Eye (tissue), 1 donor: ENCODE measurements at places on chromosomes 4 and X.
A peak's percentile ranks its signal among the peaks of the same experiment; 100 is the strongest.

- no peak for DNase-seq
These were observed 31.4 kb upstream of the RBPJ start for GRCh38 chr4:26289401-26289800.

DNA sequence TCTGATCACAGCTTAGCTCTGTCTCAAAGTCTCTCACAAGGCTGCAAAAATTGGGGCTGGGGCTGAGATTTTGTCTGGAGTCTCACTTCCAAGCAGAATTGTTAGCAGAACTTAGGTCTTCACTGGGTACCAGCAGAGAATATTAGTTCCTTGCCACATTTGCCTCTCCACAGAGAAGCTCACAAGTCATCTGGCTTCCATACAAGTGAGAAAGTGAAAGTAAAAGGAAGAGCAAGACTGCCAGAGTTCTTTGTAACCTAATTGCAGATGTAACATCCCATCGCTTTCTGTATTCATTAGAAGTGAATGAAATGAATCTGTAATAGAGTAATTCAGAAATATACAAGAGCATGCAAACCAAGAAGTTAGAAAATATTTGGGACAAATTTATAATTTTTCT is 624.1 kb upstream of the GNPDA2 start:
- DNase-seq = peak; percentile 14

GRCh38 chr4:188780028-188780427 is 640.8 kb downstream of the TRIML1 start:
- no peak for DNase-seq

DNA sequence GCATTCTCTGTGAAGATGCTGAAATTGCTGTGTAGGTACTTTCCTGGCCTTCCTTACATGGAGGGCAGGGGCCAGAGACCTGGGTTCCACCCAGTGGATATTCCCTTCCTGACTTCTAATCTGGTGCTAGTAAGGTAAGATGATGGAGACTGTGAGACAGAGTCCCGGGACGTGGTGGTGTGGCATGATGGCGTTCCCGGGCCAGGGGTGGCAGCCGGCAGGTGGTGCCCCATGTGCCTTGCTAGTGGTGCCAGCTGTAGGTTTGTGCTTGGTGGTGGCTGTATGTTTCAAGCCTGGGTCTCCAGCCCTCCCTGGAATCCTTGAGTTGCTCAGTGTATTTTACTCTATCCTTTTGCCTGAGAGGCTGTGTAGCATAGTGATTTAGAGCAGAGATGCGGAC is 10.9 kb downstream of the STOX2 start:
- no peak for DNase-seq

DNA sequence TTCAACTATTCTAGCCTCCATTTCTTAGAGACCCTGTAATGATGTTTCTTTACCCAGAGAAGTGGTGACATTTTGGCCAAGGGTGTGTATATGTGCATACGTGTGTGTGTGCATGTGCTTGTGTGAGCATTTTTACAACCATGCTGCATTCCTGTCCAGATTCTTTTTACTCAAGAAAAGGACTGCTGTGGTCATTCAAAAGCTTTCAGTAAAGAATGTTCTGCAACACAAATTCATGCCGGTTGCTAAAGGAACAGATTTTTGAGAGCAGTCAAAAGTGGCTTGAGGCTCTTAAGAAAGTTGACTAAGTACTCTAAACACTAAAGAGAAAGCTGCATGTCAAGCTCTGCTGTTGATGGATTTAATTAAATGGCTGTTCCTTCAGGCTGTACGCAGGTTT is 65.0 kb upstream of the FMR1 start:
- DNase-seq = no peak

GRCh38 chrX:123833387-123833786 is 26.5 kb upstream of the XIAP start:
- peak; percentile 69 for DNase-seq

DNA sequence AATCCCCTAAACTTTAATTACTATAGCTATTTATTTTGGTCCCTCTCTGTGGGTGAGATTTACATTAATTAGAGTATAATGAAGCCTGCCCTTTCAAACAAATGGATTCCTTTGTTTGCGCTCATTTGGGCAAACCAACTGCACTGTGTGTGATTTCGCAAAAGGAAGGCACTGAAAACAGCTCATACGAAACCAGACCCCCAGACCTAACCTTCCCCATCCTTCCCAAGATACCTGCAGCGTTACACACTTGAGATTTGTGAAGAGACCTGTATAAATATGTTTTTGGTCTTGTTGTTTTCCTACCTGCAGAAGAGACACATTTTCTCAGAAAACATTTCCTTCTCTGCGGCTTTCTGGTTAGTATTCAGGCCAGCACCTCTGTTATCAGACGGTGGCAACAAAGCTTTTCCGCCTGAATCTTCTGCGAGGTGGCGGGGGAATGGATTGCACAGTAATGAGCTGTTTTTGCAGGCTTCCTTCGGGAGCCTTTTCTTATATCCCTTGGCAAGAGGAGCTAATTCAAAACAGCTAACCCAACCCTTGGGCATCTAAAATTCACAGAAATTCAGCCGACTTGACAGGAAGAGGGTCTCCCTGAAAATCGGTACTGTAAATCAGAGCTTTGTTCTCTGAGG is 47.6 kb downstream of the CBLL2 start:
- DNase-seq = peak; percentile 72

DNA sequence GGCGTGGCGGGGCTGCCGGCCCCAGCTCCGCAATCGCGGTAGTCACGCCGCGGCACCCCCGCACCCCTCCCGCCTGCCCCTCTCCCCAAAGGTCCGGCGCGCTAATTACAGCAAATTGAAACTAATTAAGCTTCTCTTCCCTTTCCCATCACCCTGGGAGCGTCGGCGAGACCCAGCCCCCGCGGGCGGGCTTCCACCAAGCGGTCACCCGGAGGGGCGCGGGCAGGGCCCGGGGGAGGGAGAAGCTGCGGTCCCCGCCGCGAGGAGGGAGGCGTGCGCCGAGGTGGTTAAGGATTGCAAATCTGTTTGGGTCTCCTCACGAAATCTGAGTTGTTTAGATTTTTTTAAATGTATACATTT is 13.1 kb downstream of the ARX start:
- DNase-seq = no peak

- DNase-seq = no peak
These were observed 221.1 kb upstream of the DIPK2B start for GRCh38 chrX:45421806-45422205.

- DNase-seq = peak; percentile 6
These were observed 56.7 kb downstream of the NAF1 start for GRCh38 chr4:163109967-163110366.
